Iris pigment epithelial cell (primary cell): ENCODE measurements at places on chromosomes 13 and 19.
A peak's percentile ranks its signal among the peaks of the same experiment; 100 is the strongest.

DNA sequence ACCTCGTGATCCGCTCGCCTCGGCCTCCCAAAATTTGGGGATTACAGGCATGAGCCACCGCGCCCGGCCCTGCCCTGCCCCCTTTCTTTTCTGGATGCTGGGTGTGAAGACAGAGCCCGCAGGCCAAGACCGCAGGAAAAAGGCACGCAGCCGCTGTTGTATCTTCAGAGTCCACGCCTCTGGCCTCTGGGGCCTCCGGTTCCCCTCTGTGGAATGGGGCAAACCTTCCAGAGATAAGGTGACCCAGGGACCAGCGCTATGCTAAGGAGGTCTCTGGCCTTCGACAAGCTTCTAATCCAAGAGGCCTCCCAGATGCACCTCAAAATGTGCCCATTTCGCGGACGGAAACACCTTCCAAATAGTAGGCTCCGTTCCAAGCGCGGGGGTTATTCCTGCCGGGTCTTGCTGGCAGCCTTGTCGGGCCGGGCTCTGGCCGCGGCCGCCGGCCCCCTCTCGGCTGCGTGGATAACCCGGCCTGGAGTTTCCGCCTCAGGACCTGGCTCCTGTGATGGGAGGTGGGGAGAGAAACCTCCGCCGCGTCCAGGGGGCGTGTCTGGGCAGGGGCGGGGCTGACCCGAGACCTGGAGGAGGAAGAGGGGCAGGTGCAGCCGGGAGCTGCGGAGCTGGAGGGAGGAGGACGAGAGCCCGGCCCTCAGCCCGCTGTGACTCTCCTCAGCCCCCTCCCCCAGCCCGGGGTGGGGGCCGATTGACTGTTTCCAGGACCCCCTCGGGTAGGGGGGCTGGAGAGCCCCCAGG is 13.1 kb downstream of the TJP3 start:
- DNase-seq = peak; percentile 89

GRCh38 chr13:50244713-50245574 is 229.7 kb downstream of the KCNRG start:
- DNase-seq = peak; percentile 93

DNA sequence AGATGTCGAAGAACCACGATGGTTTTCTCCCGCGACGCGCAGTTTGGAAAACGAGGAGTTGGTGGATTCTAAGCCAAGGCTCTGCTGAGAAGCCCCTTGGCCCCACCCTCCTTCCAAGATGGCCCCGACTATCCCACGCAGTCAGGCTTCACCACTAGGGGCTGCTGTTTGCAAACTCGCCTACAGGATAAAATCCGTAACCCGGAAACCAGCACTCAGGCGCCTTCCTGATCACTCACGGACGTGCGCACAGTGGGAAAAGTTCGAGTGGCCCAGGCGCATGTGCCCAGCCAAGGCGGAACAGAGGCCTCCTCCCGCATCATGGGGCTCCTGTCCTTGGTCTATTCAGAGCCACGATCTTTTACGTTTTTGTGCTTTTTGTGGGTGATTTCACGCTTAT is 19.2 kb upstream of the UQCR11 start:
- DNase-seq = peak; percentile 49

DNA sequence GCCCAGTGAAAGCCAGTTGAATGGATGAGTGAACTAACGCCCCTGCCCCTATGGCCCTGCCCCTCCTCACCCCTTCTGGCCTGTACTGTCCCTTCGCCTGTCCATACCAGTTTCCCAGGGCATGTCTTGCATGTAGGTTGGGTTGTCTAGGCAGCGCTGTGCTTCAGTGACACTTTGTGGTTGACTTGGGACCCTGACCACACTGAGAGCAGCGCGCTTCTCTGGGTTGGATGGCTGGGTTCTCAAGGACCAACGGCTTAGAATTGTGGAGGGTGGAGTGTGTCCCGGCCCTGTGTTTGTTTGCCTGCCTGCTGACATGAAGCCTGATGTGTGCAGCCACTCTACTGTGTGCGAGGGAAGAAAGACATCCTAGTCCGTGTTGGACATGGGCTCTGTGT is 15.8 kb downstream of the GATAD2A start:
- DNase-seq = no peak

DNA sequence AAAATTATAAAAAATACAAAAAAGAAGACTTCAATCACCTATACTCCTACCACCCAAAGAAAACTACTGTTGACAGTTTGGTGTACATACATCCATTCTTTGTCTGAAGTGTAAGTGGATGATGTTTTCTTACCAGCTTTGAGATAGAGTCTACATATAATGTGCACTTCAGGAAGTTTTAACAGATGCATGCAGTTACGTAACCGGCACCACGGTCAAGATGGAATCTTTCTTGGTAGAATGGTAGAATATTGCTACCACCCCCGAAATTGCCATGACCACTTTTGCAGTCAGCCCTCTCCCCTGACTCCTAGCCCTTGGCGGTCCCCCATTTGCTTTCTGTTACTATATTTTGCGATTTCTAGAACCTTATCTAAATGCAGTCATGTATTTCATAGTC is 1.4 kb downstream of the CUL4A start:
- no peak for DNase-seq

- DNase-seq = no peak
Observed at GRCh38 chr13:69213396-69213795, 894.2 kb upstream of the ATXN8OS start.

DNA sequence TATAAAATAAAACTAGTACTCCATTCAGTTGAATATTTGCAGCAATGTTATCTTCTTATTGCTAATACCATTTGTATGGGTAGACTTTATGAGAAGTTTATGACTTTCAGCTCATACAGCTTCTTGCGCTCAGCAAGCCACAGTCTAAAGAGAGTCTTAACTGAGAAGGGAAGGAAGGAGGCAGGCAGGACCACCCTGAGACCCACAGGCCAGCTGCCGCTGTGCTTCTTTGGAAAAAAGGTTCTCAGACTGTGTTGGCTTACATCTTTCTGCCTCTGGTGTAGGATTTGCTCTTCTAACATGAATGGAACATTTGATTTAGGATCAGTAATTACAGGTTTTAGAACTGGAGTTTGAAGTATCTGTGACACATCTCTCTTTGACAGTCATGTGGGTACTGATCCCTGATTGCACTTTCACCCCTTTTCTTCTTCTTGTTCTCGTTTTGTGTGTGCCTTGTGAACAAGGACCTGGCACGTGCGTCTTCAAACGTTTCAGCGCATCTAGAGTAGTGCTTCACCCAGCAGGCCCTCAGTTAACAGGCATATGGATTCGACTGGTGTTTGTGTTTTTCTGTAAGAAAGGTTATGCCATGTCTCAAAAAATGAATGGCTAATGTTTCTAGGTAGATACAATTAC is 7.1 kb upstream of the GPR18 start:
- no peak for DNase-seq

- DNase-seq = no peak
Observed at GRCh38 chr19:52700673-52701072, 34.2 kb downstream of the ZNF611 start.

- DNase-seq = no peak
Observed at GRCh38 chr13:106415971-106416370, 119.5 kb downstream of the EFNB2 start.

GRCh38 chr19:40741527-40742390 is 8.5 kb downstream of the ACTMAP start:
- DNase-seq = peak; percentile 16

- DNase-seq = no peak
Observed at GRCh38 chr13:30300596-30300995, 6.8 kb downstream of the KATNAL1 start.

DNA sequence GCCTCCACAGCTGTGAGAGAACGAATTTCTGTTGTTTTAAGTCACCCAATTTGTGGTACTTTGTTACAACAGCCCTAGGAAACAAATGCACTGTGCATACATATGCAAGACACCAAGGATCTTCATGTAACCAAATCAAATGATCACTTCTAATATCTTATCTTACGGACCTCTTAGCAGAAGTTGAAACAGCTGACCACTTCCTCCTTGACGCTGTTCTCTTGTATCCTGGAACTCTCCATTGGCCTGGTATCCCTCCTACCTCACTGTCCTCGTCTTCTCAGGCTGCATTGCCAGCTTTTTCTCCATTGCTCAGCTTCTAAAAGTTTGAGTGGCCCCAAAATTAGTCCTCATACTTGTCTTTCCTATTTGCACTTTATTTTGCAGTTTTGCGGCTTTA is 200.4 kb downstream of the DLEU7 start:
- no peak for DNase-seq

DNA sequence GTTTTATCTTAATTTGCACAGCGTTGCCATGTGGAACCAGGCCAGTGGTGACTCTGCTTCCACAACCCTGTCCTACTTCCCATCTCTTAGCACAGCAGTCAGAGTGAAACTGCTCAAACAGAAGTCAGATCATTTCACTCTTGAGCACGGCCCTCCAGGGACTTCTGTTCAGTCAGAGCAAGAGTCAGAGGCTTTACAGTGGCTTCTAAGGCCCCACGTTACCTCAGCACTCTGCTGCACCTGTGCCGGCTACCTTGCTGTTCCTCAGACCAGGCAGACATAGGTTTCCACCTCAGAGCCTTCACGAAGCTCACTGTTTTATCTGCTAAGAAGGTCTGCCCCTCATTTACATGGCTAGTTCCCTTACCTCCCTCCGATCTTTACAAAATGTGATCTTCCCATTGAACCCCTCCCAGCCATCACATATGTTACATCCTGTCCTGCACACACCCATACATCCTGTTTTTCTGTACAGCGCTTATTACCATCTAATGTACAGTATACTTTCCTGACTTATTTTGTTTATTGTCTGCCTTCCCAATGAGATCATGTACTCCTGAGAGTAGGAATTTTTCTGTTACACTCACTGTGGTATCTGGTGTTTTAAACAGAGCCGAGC is 41.6 kb downstream of the TM9SF2 start:
- DNase-seq = no peak

DNA sequence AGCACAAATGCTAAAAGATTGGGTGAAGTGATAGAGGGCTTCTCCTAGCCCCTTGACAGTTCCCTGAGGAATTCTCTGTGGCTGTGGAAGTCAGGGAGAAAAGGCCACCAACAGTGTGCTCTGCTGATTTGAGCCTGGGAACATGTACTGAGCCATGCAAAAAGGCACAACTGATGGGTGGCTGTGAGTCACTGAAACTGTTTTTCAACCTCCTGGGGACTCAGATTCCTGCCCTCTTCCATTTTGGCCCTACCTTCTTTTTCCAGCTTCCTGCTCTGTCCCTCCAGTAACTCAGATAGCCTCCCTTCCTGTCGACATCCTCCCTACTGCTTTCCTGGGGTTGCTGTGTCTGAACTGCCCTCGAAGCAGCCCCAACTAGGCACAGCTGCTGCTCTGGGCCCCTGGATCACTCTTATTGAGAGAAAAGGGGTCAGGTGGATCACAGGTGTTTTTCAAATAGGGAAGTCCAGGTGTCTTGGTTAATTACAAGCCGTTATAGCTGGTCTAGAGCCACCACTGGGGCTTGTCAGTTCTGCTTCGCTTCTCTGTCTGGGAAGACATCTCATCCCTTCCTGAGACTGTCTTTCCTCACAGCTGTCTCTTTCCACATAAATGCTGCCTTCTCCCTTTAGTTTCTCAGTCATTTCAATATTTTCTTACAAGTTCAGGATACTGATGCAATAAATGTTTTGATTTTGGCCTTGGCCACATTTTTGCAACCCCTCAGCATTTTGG is 13.7 kb downstream of the FAM124A start:
- no peak for DNase-seq

DNA sequence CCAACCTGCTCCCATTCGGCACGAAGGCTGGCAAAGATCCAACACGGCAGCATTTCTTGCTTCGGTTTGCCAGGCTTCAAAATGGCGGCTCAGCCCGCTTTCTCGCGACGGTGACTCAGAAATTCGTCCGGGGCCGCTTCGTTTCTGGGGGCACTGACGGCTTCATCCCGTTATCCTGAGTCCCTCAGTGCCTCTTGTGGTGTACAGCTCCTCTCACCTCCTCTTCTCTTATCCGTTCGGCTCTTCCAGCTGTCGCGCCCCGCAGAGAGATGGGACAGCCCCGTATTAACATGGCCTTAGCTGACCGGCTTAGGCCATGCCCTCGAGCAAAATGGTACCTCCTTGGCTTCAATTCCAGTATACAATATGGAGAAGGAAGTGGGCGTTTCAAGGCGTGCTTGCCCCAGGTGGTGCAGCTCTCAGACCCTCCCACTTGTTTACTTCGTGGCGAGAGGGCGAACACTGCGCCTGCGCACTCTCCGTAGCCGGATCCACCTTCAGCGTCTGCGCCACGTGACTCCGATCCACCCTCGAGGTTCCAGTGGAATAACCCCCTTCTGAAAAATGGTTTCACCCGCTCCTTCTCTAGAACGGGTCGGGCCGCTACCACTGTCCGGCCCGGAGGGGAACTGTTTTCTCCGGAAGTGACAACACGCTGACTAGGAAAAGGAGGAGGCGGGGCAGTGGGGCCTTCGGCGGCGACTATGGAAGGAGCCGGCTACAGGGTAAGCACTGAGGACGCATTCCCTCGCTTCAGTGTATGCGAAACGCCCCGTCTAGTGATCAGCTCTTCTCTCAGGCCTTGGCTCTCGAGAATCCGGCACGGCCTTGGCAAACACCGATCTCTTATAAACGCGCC is at the start of the genes AKT1S1 and TBC1D17:
TSS of gene AKT1S1 (minus strand) at position 336 of the 859 bp plus-strand sequence. CDS start 4,060 bp downstream, outside the sequence.
TSS of gene TBC1D17 (plus strand) at position 683 of the 859 bp plus-strand sequence. CDS start at position 705, 22 bp downstream.
- peak; percentile 100 for DNase-seq

DNA sequence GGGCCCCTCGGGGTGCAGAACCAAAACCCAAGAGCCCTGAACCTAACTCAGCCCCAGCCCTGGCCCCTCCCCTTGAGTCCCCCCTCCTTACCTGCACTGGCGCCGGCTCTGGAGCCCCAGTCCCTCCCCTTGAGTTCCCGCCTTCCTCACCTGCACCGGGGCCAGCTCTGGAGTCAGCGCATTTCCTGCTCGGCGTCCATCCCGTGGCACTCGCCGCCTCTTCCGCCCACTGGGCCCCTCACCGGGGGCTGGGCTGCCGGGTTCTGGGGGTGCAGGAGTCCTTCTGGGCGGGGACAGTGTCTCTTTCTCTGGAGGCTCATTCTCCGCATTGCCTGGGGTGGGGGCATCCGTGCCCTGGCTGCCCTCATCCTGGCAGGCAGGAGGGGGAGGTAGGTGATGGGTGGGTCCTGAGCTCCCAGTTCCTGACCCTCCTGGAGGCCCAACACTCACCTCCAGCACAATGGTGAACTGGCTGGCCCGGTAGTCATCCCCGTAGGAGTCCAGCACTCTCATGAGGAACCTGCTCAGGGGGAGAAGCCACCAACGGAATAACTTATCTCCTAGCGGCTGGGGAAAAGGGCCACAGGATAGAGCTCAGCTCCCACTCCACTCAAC is 5.3 kb downstream of the NDUFA3 start:
- no peak for DNase-seq
